ENCODE measurements at places on chromosomes 4 and X.

DNA sequence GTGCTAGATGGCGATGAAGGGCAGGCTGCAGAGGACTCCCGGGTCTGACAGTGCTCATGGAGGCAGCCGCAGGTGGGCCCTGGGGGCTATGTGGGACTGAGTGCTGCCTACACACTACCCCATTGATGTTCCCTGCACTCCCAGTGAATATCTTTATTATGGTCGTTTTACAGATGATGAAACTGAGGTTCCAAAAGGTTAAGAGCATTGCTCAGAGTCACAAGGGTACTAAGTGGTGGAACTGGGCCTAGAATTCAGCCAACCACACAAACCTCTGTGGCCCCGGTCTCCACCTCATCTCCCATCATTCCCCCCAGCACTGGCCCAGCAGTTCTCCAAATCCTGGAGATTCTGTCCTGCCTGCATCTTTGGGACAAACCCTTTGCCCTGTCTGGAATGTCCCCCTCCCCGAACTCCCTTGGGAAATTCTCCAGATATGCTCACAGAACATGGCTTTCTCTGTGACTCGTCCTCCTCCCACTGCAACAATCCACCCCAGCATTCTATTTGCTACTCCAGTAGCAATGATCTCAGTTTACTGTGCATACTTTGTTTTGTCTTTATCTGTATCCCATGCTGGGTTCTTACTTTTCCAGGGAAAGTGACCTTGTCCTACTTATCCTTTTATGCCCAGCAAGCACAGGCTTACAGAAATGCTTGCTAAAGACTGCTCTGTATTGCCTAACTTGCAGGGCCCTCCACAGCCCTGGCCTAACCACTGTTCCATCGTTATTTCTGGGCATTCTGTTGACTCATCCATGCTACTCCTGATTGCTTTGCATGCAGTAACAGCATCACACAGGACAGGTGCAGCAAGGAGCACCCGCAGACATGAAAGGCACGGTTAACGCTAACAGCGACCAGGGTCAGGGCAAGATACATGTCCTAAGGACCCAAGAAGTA is 14.0 kb downstream of the PNMA6F start:
- DNase-seq: no peak

DNA sequence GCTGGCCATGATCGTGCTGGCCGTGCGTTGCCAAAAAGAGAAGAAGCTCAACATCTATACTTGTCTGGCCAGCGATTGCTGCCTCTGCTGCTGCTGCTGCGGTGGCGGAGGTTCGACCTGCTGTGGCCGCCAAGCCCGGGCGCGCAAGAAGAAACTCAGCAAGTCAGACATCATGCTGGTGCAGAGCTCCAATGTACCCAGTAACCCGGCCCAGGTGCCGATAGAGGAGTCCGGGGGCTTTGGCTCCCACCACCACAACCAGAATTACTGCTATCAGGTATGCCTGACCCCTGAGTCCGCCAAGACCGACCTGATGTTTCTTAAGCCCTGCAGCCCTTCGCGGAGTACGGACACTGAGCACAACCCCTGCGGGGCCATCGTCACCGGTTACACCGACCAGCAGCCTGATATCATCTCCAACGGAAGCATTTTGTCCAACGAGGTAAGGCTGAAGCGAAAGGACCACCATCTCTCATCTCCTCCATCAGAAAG is 3.3 kb downstream of the PCDH10 start:
- DNase-seq: no peak

GRCh38 chr4:120105472-120105871 is 38.8 kb upstream of the MAD2L1 start:
- no peak for DNase-seq

GRCh38 chrX:153519569-153520286 is 2.3 kb downstream of the ATP2B3 start:
- DNase-seq: no peak

- DNase-seq: no peak
These were observed 19.6 kb upstream of the NSUN7 start for GRCh38 chr4:40730091-40730679.

Data from activated CD4-positive, alpha-beta memory T cell treated with anti-CD3 and anti-CD28 coated beads for 36 hours (primary cell).